Urinary bladder (tissue), 4 donors: ENCODE measurements at places on chromosomes 4 and X. TPM values are rescaled to one million over a fixed set of nuclear protein-coding genes. Genes with fewer than 3 reads are reported as not detected.

GRCh38 chrX:140715787-140716186 lies 6.2 kb downstream of the LINC00632 start:
- no peak for DNase-seq

DNA sequence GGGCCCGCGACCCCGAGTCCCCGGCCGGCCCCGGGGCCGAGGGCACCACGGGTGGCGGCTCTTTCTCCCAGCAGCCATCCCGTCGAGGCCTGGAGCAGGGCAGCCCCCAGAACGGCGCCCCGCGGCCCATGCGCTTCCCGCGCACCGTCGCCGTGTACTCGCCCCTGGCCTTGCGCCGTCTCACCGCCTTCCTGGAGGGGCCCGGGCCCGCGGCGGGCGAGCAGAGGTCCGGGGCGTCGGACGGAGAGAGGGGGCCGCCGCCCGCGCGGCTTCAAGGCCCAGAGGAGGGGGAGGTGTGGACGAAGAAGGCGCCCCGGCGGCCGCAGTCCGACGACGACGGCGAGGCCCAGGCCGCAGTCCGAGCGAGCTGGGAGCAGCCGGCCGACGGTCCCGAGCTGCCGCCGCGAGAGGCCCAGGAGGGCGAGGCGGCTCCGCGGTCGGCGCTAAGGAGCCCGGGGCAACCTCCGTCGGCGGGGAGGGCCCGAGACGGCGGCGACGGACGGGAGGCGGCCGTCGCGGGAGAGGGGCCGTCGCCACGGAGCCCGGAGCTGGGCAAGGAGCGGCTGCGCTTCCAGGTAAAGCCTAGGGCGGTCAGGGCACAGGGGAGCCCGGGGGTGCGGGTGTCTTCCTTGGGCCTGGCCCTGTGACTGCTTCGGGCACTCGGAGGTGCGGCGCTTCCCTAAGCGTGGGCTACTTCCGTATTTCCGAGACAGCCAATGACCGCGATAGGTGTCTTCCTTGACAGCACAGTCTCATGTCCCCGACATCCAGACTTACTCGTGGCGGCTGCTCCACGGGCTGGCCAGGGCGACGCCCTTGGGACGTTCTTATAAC lies 845 bp downstream of the ZAR1 start:
- DNase-seq, result no peak

- DNase-seq, result no peak
These were observed 192.2 kb downstream of the COMMD8 start for GRCh38 chr4:47271291-47271690.

DNA sequence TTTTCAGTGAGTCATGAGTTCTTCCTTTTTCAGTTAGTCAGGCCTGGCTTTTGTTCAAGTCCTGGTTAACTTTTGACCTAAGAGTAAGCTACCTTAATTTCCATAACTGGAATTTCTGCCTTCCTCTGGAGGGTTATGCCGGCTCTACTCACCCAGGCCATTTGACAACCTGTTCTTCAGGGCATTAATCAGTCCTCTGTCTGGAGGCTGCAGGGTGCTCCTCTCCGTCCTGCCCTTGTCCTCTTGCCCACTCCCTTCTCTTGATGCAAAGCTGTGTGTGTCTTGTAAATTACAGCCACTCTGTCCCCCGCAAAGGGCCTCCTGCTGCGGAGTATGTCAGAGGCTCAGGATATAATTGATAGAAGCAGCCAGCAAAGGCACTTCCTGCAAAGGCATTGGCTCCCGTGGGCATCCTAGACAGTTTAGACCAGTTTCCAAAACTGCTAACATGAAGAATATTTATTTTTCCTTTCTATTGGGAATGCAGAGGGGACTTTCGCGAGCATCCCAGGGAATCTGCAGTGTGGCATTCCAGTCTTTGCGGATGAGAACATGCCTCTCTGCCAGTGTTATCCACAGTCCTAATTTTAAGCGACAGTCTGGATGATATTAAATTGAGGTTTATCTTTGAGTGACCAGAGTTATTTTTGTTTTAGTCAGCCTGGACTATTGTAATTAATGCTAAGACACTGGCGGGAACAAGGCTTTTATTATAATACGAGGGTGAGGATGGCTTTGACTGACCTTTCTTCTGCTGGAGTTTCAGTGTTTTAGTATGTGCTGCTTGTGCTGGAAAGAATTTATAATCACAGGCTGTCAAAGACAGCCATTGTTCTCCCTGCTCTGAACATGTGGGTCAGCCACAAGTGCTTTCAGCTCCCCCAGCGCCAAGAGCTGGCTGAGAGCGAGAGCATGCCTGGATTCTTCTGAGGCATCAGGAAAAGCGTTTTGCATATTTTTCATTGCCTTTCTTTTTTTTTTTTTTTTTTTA lies 74.2 kb downstream of the LIMCH1 start:
- peak; percentile 49 for DNase-seq

- DNase-seq, result peak; percentile 47
These were observed 21.1 kb upstream of the PAPSS1 start for GRCh38 chr4:107740950-107741701.

GRCh38 chr4:83388313-83388676 lies 53.6 kb upstream of the HPSE start:
- no peak for DNase-seq

DNA sequence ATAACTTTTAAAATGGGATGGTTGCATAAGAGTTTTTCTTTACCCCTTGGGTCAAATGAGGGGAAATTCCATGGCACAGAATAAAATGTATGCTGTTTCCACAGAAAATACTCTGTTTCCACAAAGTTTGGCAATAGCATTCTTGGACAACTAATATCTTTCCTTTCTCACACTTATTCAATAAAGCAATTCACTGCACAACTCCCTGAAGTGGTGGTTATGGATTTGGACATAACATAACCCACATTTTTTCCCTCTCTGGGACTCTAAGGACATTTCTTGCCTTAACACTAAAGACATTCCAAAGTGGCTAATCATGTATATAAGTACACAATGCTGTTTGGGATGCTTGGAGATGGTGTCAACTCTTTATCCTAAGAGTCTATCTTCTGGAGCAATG lies 51.7 kb upstream of the GPM6B start:
- DNase-seq, result no peak

- no peak for DNase-seq
These were observed 13.3 kb upstream of the DYNLT3 start for GRCh38 chrX:37860721-37861120.

CENPVL2 gene
- not detected for polyA plus RNA-seq

LRIT3 gene
- polyA plus RNA-seq, result 0.06 TPM

AR gene
- 4.8 TPM for polyA plus RNA-seq

BANK1 gene
- polyA plus RNA-seq, result 1.5 TPM

TENM3 gene
- 2.8 TPM for polyA plus RNA-seq

PPID gene
- 26.1 TPM for polyA plus RNA-seq

PABPC1L2A gene
- polyA plus RNA-seq, result 0.03 TPM
